ENCODE measurements at places on chromosomes 16 and 17.

DNA sequence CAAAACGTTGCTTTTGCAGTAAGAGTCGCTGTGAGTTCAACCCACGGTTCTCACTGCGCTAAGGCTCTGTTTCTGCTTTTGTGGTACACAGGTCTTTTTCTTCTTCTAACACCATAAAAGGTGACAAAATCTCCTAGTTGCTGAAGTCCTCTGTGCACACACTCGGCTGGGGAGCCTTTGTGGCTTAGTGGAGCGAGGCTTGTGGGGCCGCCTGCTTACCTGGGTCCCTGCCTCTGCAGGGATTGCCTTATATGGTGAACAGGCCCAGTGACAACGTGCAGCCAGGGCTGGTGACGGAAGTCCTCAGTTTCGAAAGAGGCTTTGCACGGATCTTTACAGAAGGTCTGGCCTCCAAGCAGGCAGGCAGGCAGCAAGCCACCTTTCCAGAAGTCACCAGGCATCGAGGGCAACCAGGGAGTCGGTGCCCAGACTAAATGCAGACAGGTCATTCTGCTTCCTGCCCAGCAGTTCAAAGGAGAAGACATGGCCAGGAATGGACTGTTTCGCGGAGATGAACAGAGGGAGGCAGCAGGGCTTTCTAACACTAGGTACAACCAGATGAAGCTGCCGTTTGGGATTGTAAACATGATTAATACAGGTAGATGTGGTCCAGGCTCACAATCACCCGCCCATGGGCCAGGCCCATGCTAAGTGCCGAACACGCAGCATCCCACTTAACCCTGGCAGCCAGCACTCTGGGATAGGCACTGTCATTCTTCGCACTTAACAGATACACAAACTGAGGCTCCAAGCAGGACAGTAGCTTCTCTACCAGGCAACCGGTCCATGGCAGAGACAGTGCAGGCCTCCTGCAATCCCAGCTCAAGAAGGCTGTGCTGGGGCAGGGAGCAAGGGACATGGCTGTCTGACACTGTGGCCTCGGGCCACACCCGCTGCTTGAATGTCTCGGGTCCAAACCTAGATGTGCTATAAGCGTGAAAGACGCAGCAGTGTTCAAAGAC, 10.7 kb upstream of the MEAK7 start:
- DNase-seq: peak; percentile 70

DNA sequence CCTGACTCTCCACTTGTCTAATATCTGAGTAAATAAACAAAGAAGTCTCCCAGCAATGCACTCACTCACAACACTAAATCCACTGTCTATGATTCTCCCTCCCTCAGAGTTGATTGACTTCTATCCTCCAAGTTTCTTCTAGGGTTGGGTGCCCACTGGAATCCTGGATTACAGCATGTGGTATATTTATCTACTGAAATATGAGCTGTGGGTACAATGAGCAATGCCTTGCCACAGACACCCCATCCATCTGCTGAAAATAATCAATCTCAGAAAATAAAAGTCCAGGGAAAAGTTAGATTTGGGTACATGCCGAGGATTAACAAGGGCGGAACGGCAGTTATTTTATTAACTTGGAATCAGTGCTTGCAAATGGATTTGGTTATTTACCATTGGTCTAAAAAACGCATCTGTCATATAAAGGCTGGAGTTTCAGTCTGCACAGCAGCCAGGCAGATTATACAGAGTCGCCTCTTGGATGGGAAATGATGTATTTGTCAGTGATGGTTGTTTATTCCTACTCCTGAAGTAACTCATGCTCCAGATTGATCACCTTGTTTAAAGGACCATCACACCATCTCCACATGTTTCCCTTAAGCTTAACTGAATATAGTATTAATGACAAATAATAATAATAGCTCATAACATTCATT, 193.9 kb upstream of the SOX9 start:
- no peak for DNase-seq

- DNase-seq: no peak
Observed at GRCh38 chr17:4717791-4718190, 7.4 kb downstream of the ARRB2 start.

DNA sequence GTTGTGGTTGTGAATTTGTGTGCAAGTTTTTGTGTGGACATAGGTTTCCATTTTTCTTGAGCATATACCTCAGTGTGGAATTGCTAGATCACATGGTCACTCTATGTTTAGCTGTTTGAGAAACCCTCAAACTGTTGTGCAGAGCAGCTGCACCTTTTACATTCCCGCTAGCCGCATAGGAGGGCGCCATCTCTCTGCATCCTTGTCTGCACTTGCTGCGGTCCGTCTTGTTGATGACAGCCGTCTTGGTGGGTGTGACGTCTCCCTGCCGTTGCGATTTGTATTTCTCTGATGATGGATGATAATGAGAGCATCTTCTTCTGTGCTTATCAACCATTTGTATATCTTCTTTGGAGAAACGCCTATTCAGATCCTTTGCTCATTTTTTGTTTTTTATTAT, 25.1 kb upstream of the IL17C start:
- no peak for DNase-seq

DNA sequence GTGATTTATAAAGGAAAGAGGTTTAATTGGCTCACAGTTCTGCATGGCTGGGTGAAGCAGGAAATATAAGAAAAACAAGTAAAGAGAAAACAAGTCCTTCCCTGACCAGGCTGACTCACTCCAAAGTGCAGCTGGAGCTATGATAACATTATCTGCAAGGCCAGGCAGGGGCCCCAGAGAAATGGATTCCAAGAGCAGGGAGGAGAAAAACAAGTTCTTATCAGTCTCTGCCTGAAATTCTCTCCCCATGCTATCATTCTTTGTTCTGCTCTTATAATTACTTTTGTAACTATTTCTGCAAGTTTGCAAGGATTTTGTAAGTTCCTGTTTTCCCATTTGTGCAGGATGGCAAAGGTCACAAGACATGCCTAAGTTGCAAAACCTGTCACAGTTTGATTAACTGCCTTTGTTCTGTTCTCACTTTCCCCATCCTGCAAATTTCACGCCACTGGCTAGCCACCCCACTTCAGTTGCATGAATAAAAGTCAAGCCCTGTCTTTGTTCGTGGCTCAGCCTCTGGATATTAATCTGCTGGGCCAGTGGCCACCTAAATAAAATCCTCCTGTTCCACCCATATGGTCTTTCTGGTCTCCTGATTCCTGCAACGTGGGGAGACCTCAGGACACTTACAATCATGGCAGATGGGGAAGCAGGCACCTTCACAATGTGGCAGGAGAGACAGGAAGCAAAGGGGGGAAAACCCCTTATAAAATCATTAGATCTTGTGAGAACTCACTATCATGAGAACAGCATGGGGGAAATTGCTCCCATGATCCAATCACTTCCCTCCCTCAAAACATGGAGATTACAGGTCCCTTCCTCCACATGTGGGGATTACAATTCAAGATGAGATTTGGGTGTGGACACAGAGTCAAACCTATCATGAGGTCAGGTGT, 13.1 kb downstream of the ABCA9 start:
- no peak for DNase-seq

- no peak for DNase-seq
Observed at GRCh38 chr16:75234856-75235696, 16.3 kb downstream of the CTRB1 start.

DNA sequence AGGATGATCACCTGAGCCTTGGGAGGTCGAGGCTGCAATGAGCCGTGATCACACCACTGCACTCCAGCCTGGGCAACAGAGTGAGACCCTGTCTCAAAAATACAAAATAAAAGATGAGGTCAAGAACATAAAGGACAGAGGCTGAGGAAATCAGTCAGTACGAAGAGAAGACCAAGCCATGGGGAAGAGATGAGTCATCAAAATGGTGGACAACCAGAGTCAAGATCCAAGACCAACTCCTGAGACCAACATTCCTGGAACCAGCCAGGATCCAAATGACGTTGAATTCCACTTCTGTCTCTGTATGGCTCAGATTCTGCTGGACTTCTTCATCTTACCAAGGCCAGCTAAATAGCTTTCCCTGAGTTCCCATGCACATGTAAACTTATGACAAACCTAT, 44.8 kb upstream of the NOG start:
- no peak for DNase-seq

- no peak for DNase-seq
Observed at GRCh38 chr17:56887105-56887504, 26.7 kb downstream of the TRIM25 start.

GRCh38 chr17:7717756-7718350, 309 bp downstream of the DNAH2 start:
- no peak for DNase-seq

- DNase-seq: no peak
Observed at GRCh38 chr17:58278661-58279015, 2.1 kb downstream of the MPO start.

All from stimulated activated CD8-positive, alpha-beta memory T cell treated with anti-CD3 and anti-CD28 coated beads, Interleukin-15, amount 100 ng/mL, for 4 hours (primary cell).